ENCODE measurements at places on chromosomes 3 and 15.

DNA sequence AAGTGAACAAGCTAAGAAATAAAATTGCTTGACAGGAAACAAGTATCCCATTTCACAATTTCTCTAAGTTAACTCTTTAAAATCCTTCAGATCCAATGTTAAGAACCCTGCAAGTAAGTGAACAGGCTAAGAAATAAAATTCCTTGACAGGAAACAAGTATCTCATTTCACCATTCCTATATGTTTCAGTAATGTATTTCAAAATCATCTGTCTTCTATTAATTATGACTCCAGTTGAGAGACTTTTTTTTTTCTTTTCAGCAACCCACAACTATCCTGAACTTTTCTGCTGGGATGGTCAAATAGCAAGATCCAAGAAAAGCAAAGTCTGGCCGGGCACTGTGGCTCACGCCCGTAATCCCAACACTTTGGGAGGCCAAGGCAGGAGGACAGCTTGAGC is 2.4 kb upstream of the SLC12A6 start:
- no peak for DNase-seq

GRCh38 chr3:135966271-135966961 is 888 bp downstream of the PPP2R3A start:
- DNase-seq: no peak

DNA sequence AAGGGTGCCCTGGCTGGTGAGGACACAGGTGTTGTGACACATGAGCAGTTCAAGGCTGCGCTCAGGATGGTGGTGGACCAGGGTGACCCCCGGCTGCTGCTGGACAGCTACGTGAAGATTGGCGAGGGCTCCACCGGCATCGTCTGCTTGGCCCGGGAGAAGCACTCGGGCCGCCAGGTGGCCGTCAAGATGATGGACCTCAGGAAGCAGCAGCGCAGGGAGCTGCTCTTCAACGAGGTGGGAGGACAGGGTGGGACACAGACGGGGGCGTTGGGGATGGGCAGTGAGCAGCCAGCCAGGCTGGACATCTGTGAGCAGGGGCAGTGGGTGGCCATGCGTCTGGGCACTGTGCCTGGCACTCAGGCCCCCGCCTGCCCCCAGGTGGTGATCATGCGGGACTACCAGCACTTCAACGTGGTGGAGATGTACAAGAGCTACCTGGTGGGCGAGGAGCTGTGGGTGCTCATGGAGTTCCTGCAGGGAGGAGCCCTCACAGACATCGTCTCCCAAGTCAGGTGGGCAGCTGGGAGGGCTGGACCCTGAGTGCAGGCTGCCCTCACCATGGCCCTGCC is 10.3 kb downstream of the ANKRD63 start:
- DNase-seq: peak; percentile 27

DNA sequence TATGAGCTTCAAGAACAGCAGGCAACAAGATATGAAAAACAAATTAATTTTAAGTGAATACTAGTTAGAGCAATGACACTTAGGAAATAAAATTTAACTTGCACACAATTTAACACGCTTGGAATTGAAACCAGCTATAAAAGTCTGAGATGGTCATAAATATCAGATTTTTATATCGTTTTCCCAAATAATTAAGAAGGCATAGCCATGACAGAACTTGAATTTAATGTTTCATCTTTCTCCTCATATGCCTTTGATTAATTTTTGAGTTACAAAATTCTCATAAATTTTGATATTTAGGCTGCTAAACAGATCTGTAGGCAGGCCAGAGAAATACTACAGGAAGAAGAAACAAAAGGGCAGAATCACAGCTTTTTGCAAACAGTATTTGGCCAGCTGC is 38.5 kb downstream of the CD200R1L start:
- DNase-seq: no peak

- DNase-seq: no peak
Observed at GRCh38 chr15:33468740-33469139, 158.0 kb downstream of the RYR3 start.

DNA sequence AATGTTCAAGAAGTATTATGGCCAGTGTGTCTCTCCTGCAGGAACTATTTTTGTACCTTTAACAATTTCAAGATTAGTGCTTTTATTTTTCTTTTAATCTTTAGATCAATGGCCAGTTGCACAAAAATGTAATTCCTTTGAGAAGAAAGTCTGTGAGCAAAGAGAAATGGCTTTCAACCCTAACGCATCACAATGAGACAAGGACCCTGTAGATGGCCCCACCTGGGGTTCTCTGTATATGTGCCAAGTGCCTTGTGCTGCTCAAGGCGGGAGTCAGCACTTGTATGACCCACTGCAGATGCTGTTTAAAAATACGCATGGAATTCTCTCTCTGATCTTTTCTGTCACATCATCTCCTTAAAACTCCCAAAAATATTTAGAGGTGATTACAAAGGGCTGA is 453.4 kb downstream of the OCA2 start:
- DNase-seq: no peak

DNA sequence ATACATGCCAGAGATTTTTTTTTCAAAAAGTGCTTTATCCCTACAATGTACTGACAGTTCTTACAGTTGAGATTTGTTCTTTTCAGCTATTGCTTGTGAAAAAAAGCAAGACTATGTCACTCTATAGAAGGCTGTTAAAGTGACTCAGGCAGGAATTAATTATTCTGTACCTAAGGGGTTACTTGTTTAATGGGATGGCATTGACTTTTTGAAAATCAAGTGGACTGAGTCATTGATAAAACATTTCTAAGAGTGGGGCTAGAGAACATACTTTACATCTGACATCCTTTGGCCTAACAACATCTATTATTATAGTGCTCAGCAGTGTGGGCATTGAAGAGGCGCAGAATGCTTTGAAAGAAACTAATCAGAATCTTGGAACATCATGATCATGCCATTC is 34.3 kb downstream of the INTS14 start:
- DNase-seq: no peak

DNA sequence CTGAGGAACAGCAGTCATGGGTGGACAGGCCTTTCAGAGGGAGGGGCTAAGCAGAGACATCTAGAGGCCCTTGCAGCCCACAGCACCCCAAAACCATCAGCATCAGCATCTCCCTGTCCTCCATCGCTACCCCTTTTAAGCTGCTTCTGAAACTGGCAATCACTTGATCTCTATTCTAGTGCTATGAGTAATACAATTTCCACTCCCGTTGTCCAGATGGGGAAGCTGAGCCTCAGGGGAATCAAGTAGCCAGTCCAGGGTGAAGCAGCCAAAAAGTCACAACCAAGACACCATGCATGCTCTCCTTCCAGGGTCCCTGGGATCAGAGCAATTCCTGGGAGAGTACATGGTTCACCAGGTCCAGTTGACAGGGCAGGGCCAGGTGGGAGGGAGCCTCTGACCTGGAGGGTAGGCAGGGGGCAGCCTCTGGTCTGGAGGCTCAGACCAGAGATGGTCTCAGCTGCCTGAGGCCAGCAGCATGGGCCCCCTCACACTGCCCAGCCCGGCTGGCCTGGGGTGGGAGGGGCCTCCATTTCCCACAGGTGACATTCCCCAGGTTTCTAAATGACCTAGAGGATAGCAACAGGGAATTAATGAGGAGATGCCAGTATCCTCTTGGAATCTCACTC is 30.0 kb downstream of the KLHL25 start:
- DNase-seq: no peak

DNA sequence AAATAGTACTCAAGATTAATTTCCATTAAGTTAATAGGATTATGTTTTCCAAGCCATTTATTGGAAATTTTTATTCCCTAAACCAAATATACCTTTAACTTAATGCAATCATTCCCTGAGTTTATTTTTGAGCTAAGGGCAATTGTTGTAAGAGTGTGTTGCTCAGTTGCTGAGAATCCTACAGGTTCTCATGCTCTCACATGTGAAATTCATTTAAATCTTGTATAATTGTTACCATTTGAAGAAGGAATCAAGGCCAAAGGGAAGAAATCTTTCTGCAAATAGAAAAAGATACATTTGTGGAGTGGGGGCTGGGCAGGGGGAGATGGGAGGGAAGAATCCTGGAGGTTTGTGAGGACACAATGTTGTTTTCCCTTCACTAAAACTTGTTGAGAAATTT is 202.7 kb upstream of the STRIT1 start:
- no peak for DNase-seq
